GDM1 (cell line): ENCODE measurements at places on chromosomes 11 and 22.

- no peak for DNase-seq
Observed at GRCh38 chr11:57622263-57622662, 24.8 kb downstream of the SERPING1 start.

- no peak for DNase-seq
Observed at GRCh38 chr22:29479417-29480261, at the start of gene NEFH. Gene NEFH (plus strand): TSS chr22:29480218. CDS start chr22:29480263, 45 bp downstream.

DNA sequence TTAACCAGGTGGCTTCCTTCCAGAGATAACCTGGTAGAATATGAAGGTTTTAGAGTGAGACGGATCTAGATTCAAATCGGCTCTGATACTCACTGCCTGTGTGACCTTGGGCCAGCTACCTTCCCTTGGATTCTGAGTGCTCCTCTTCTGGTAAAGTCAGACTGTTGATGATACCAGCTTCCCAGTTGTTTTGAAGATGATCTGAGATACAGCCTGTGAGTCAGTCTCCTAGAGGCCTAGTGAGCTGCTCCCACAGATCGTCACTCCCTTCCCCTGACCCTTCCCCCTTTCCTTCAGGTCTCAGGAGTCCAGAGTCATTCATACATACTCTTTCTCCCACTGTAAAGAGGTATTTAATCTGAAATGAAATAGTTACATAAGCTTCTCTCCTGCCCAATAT, 207.8 kb downstream of the GRIK4 start:
- no peak for DNase-seq

DNA sequence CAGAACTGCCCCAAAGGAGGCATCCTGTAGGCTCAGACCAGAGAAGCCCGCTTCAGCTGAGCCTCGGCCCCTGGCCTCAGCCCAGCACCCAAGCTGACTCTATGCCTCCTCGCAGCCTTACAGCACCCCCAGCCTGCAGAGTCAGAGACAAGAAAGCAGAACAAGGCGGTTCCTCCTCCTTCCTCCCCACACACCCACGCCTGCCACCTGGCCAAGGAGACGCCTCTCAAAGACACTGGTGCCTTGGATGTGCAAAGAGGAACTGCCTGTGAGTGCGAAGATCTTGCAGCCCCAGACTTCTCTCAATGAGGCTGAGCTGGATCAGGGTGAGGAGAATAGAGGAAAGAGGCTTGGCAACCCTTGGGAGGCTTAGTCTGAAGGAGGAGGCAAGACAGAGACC, 60.2 kb downstream of the PDE2A start:
- DNase-seq = peak; percentile 46

DNA sequence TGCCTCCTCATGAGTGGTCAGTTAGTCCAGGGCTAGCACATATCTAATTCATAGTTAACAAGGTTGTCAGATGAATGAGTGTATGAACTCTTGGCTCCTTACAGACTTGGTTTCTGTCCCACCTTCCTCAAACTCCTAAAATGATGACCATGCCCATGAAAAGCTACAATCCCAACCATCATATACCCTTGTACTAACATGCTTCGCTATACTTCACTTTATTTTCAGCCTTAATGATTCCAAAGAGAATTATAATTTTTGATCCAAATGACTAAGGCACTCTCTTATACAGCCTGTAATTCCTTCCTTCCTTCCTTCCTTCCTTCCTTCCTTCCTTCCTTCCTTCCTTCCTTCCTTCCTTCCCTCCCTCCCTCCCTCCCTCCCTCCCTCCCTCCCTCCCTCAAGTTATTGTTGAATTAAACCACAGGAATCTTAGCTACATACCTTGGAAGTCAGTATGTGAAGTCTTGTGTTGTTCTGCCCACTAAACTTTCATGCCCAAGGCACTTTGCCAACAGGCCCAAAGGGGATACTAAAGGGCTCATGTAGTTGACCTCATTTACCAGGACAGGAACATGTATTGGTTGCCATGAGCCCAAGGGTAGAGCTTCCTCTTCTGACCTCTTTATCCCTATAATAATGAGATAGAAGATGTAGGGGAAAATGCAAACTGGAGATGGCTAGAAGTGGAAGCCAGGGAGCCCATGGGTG, 37.4 kb downstream of the CALCA start:
- no peak for DNase-seq

DNA sequence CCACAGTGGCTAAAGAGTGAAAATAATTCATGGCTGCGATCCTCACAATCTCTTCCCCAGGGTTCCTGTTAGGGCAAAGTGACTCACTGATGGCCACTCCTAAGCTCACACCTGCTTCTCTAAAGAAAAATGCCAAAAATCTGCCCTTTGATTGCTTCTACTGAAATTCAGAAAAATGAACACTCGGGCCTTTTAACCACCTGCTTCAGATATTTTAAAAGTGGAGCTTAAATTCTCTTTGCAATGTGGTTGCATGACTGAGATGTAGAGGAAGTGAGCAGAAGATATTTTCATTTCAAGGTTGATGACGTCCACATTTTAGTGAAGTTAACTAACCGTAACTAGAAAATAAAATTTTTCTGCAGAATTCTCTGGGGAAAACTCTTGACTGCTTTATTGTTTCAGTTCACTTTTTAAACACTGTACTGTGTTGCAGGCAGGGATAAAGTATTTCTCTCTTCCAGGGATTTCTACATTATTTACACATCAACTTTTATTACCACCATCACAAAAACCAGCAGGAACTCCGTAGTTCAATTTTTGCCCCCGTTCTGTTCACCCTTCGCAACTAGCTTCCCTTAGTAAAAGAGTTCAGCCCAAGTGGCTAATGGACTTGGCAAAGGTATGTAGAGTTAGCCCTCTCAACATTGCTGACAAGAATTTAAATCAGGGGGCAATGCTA, 8.5 kb downstream of the RAB30 start:
- DNase-seq = no peak

- DNase-seq = no peak
Observed at GRCh38 chr11:110867951-110868350, 155.7 kb upstream of the ARHGAP20 start.

- DNase-seq = no peak
Observed at GRCh38 chr11:102256251-102256650, 61.0 kb upstream of the BIRC3 start.

- no peak for DNase-seq
Observed at GRCh38 chr11:64268893-64269539, 15.4 kb downstream of the BAD start.

- no peak for DNase-seq
Observed at GRCh38 chr11:22467741-22468140, 129.6 kb downstream of the SLC17A6 start.

DNA sequence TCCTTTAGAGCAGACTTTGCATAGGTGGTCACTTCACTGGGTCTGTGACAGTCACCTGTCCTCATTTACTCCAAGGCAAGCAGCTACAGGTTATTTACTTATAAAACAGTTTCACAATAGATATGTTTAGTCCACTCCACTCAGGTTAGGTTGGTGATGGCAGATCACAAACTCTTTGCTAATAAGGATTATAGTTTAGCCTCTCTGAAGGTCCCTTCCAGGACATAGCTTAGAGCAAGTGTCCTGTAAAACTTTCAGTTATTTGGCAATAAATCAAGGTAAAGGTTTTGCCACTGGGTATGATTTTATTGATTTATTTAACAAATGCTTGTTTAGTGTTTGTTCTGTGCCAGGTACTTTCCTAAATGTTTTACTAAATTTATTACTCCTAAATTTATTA, 8.8 kb downstream of the OR6Q1 start:
- DNase-seq = no peak

DNA sequence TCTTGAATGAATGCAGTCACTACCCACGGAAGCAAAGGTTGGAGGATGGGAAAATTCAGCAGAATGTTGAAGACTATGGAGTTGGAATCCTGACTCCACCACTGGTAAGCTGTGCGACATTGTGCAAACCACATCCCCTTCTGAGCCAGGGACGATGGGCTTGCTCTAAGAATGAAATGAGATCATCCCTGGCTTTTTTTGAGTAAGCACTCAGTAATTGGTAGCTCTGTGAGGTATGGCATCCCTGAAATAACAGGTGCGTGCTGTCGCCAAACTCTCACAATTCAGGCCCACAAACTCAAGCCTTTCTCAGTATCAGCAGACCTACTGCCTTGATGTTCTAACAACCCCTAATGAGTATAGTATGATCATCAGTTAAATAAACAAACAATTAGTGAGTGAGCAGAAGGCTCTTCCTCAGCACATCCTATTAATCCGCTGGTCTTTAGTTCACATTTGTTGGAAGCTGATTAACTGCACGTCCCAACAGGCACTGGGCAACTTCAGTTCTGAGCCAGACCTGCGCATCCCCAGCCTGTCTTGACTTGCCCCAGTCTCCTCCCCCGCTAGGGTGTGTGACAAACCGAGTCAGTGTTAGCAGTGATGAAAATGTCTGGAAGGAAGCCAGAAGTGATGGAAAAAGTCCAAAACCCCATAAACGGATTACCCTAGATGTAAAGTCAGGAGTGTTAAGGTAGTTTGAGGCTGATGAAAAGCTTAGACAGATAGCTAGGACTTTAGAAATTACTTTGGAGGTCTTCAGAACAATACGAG, 235.5 kb downstream of the GRIK4 start:
- DNase-seq = no peak

GRCh38 chr11:44645827-44646226, 80.4 kb downstream of the CD82 start:
- no peak for DNase-seq

DNA sequence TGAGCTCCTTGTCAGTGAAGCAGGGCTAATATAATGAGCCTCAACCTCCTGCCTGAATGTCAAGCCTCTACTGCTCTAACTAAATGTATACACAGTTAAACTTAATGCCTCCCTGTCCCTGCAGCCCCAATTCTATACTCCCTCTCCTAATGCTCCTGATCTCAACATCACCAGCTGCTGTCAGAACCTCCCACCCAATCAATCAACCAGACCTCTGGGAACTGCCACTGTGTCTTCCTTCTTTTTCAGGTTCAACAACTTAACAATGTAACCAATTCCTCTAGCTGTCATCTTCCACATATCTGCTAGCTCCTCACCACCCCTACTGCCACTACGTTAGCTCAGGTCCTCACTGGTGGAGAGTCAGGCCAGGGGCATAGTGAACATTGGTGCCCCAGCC, 339.8 kb upstream of the NARS2 start:
- no peak for DNase-seq

GRCh38 chr11:122226810-122227379, 110.9 kb upstream of the BLID start:
- no peak for DNase-seq

GRCh38 chr22:44595841-44596341, 97.9 kb upstream of the RTL6 start:
- DNase-seq = peak; percentile 19

- no peak for DNase-seq
Observed at GRCh38 chr11:48001438-48002021, 21.2 kb downstream of the PTPRJ start.

GRCh38 chr11:85752890-85753581, 57.9 kb downstream of the SYTL2 start:
- peak; percentile 12 for DNase-seq

DNA sequence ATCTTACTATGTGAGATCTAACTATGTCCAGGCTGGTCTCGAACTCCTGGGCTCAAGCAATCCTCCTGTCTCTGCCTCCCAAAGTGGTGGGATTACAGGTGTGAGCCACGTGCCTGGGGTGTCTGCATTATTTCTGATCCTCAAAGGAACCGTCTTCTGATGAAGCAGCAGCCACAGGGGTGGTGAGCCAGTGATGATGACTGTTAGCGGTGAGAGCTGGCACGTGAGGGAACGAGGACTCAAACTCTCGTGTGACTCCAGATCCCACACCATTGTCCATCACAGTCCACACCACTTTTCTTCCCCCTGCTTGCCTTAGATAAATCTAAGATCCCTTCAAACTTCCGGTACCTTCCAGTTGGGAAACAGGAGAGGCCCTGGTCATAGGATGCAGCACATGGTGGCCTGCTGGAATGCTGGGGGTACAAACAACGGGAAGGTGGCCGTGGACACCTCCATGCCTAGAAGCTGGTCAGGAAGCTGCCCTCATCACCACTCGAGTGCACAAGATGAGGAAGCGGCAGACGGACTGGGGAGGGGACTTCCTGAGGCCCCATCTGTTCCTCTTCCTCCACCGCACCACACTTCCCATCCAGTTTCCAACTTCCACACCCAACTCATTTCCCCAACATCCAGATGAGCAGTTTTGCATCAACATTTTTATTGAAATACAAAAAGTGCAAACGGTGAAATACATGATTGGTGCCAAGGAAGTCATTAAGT, 23.8 kb downstream of the ARHGAP1 start:
- peak; percentile 31 for DNase-seq

DNA sequence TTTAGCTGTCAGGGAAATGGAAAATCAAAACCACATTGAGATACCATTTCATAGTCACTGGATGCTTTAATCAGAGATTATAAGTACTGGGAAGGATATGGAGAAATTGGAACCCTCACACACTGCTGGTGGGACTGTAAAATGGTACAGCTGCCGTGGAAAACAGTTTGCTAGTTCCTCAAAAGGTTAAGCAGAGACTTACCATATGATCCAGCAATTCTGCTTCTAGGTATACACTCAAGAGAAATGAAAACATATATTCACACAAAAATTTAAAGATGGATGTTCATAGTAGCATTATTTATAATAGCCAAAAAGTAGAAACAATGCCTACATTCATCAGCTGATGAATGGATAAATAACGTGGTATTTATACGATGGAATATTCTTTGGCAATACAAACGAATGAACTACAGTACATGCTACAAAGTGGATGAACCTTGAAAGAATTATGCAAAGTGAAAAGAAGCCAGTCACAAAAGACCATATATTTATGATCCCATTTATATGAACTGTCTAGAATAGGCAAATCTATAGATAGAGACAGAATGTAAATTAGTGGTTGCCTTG, 23.0 kb downstream of the RNF121 start:
- no peak for DNase-seq

DNA sequence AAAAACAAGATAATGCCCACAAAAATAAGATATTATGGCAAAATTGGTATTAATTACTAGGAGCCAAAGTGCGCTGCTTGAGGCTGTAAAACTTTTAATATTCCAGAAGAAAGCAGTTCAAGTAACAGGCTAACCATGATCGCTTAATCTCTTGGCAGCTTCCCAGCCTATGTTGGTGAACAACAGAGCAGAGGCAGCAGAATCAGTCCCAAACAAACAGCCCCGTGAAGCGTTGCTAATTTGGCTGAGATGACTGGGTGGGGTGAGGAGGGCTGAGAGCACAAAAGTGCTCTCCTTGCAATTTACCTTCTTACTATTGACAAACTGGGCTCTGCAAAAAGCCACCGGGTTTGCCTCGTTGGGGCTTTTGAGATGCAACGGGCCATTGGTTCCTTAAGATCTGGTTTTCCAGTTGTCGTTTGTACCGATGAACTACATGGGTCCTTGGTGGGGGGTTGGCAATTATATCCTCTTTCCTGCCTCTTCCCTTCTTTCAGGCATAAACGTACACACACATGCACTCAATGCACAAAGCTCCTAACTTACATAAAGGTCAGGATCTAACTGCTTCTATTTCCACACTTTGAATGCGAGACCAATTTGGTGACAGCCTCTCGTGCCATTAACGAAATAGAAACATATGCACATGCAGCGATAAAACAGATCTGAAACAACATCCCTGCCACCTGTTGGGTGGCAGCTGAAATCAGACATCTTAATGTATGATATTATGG, 407.6 kb upstream of the CADM1 start:
- no peak for DNase-seq
